ENCODE measurements at places on chromosomes 5 and 9.

- no peak for DNase-seq
These were observed 25.3 kb upstream of the COL5A1 start for GRCh38 chr9:134616341-134616740.

DNA sequence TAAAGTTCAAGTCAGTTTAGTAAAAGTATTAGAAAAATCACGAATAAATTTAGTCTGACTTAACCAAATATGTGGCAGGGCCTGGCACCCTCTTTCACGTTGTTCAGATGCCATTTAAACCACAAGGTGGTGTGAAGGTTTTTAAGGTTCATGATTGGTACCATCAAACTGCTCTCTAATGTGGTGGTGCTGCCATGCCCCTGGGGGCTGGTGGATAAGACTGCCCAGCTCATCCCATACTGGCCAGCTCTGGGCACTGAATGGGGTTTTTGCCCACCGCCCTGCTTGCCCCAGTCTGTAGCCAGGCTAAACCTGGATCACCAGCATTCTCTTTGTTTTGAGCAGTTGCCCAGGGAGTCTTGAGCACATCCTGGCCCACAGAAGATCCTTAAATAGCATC lies 159.3 kb downstream of the GABBR2 start:
- no peak for DNase-seq

- DNase-seq, result no peak
These were observed 4.3 kb upstream of the GDA start for GRCh38 chr9:72144756-72145492.

DNA sequence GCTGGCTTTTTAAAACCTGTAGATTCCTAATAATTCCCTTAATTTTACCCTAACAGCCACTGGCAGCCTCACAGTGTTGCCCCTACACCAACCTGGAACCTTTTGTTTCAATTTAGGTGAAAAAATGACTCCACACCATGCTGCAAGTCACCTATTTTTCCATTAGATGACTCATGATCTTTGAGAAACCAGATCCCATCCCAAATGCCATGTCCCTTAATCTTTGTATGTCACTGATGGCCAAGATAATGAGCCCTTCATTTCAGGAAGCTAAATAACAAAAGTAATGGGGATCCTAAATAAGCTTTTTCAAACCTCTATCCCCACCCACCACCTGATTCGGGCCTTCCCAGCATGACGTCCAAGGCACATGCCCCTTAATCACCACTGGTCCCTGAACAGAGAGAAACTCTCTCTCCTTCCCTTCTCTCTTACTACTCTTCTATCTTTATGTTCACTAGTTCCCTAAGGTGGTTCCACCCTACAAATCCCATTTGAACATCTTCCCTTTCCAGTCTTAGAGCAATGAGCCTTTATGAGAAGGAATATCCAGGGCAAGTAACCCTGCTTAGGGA lies 33.6 kb downstream of the ZNF608 start:
- DNase-seq, result no peak

DNA sequence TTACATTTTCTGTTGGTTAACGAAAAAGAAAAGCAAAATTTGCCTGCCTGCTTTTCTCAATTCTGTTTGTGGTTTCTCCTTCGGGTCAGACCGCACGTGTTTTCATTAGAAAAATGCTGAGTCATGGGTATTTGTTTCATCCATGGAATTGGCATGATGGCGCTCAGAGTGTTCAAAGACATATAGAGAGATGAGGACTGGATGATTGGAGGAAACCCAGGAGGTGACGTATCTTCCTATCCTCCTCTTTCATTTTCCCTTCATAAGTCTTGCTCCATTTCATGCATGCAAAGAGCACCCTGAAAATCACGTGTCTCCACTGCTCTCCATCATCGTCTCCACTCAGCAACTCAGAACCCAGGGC lies 353.8 kb upstream of the WWC1 start:
- DNase-seq, result no peak

GRCh38 chr5:87339986-87340385 lies 72.3 kb downstream of the RASA1 start:
- no peak for DNase-seq

- DNase-seq, result no peak
These were observed 27.2 kb downstream of the NOTCH1 start for GRCh38 chr9:136518623-136519022.

- DNase-seq, result no peak
These were observed 1660.8 kb upstream of the ACO1 start for GRCh38 chr9:30723656-30724055.

DNA sequence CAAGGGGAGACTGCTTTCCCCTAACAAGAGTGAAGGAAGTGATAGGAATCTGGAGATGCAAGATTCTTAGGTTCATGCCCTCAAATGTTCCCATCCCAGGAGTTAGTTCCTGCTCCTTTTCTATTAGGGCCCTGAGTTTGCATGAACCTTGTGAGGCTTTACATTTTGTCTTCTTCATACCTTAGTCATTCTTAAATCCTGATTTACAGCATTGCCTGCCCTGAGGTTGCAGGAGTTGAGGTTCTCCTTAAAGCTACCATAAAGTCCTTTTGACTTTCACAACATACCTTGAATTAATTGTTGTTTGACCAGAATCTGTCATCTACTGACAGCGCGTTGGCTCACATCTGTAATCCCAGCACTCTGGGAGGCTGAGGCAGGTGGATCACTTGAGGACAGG lies 151.5 kb upstream of the ABCA1 start:
- DNase-seq, result no peak

DNA sequence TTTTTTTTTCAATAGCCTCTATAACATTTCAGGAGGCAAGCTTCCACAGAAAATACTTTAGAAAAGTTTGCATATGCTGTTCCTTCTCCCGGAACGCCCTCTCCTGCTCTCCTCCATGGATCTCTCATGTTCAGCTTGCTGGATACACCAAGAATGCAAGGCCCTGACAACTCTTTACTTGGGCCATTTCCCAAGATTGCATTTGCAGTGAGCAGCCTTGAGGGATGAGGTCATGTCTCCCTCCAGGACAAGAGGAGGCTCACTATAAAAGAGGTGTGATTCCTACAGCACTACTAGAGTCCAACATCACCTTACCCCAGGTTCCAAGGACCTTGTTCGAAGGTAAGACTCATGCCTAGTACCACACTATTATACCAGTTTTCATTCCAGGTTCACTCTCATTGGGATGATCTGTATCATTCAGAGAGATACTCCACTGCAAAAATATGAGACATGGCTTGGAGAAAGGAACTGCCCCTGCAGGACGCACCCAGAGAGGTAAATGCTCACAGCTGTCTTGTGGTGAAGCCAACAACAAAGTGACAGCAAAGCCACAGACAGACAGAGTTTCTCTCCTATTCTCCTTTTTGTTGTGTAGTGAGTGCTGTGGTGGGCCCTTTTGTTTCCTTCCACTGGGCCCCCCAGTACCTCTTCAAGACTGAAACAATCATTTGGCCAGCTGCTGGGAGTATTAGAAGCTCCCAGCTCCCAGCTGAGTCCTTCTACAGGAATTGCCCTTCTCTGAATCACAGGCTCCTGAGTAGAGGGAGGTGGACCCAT lies 151.7 kb upstream of the ZNF366 start:
- no peak for DNase-seq

GRCh38 chr9:109428854-109429253 lies 69.3 kb downstream of the PTPN3 start:
- no peak for DNase-seq

GRCh38 chr5:38831909-38832308 lies 13.9 kb upstream of the OSMR start:
- DNase-seq, result no peak

DNA sequence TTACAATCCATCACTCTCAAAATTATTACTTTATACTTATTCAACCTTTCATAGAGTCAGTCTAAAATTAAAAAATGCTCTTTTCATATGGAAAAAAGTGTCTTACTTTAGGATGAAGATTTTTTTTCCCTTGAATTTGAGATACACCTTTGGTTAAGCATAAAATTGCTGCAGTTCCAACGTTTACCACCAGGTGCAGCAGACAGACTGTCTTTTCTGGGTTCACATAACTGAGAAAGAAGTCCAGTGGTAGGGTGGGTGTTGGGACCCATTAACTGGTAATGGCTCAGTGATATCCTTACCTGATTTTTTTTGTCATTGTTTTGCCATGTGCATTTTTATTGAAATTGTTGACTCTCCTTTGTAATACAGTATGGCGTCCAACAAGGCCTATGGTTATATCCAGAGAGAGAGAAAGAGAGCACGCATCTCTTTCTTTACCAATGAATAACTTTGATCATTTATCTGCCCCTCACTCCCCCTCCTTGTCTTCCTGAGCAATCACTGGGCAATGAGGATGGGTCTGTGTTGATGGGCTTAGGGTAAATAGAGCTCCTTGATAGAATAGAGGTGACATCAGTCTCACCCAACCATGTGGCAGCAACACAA lies 98.4 kb downstream of the FBXL7 start:
- DNase-seq, result no peak

DNA sequence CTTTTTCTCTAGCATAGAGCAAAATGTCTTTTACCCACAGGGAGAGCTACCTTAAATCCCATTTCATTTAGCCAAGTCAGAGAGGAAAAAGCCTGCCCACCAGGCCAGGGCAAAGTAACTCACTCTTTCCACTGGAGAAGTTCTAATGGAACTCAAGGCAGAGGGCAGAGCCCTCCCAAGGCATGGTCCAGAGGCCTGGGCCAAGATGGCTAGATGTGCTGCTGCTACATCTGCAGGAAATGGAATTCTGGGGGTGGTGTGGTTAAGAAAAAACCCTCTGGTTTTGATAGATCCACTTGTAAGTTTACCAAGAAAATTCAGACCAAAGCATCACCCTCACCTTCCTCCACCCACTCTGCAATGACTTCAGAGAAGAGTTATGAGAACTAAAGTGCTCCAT lies 37.3 kb downstream of the CSF2 start:
- DNase-seq, result no peak

- DNase-seq, result no peak
These were observed 57.0 kb downstream of the SECISBP2 start for GRCh38 chr9:89375191-89375760.

DNA sequence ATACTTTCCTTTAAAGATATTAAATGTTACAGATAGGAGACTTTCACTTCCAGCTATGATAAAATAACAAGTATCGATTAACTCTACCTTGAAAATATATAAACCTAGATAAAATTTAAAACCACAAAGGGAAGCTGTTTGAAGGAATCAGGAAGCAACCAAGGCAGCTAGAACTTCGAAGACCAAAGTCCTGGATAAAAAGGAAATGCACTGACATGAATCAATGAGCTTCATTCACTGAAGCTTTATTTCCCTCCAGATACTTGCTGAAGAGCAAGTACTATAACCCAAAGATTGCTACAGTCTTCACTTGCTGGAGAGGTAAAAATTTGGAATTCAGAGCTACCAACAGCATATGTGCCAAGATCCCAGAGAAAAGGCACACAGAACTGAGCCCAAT lies 144.1 kb downstream of the PIK3R1 start:
- DNase-seq, result no peak

GRCh38 chr5:14912206-14912605 lies 40.6 kb upstream of the ANKH start:
- DNase-seq, result no peak

DNA sequence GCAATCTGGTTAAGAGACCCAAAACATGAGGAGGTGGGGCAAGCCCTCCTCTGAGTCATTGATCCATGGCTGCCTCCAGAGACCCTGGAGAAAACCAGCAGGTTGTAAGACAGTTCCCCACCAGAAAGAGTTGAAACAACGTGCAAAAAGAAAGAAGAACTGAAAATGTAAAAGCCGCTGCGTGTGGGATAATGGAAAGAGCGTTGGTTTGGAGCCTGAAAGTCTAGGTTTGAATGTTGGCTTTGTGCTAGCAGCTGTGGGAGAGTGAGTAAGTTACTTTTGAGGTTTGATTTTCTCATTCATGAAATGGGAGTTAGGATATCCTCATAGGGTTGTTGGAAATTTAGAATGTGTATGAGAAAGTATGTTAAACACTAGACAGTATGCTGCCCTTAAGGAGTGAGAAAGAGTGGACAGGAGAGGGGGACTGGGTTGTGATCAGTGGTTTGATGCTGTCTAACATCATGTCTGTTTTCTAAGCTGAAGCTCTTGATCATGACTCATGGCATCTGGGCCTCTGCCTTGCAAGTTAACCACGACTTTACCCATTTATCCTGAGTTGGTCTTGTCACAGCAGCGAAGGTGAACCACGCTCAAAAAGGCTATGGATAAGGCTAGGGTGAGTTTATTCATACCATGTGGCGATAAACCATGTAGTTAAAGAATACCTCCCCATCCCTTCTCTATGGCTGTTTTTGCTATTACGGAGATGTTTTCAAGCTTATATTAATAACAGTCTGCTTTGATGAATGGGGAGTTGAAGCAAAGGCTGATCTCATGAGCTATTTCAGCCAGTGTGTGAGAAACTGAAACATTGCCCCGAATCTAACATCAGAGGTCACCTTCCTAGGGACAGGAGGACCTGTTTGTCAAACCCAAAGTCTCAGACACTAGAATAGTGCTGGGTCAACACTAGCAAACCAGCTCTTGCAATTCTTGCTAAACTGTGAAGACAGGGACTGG lies 41.3 kb downstream of the ZNF366 start:
- no peak for DNase-seq

DNA sequence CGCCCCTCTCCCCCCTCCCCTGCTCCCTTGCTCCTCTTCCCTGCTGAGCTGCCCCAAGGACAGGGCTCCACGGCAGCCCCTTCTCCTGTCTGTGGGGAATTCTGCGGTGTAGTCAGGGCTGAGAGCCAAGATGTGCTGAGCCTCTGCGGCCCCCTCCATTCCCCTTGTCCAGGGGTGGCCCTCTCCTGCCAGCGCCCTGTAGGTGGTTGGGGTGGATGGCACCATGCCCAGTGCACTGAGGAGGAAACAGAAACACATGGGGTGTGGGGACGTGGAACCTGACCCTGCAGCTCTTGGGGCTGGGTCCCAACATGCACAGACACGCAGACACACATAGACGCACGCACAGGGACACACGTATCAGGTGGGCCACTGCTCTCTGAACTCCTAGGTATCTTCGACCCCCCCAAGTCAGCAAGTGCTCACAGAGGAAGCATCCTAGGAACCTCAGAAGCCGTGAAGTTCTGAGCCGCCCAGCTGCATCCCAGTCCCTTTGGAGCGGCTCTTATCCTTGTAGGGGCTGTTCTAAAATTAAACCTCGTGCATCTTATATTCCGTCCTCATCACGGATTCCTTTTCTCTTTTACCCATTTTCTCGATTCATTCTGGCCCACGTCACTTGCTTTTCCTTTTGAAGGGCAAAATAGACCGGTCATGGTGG lies 64.8 kb downstream of the HMCN2 start:
- no peak for DNase-seq

DNA sequence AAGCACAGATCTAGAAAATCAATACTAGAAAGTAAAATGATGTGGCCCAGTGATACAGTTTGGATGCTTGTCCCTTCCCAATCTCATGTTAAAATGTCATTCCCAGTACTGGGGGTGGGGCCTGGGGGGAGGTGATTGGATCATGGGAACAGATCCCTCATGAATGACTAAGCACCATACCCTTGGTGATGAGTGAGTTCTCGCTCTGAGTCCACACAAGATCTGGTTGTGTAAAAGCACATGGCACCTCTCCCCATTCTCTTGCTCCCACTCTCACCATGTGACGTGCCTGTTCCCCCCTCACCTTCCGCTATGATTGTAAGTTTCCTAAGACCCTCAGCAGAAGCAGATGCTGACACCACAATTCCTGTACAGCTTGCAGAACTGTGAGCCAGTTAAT lies 234.2 kb upstream of the CDH6 start:
- no peak for DNase-seq
